ENCODE measurements at places on chromosomes 6 and 20. TPM values are rescaled to one million over a fixed set of nuclear protein-coding genes. Genes with fewer than 3 reads are reported as not detected.

- peak; percentile 92 for DNase-seq
Measured at GRCh38 chr6:28399350-28400121, at the start of gene ZSCAN12. Gene ZSCAN12, minus strand, starts transcription at chr6:28399747. Its CDS starts 1,342 bp downstream, at chr6:28398405.

DNA sequence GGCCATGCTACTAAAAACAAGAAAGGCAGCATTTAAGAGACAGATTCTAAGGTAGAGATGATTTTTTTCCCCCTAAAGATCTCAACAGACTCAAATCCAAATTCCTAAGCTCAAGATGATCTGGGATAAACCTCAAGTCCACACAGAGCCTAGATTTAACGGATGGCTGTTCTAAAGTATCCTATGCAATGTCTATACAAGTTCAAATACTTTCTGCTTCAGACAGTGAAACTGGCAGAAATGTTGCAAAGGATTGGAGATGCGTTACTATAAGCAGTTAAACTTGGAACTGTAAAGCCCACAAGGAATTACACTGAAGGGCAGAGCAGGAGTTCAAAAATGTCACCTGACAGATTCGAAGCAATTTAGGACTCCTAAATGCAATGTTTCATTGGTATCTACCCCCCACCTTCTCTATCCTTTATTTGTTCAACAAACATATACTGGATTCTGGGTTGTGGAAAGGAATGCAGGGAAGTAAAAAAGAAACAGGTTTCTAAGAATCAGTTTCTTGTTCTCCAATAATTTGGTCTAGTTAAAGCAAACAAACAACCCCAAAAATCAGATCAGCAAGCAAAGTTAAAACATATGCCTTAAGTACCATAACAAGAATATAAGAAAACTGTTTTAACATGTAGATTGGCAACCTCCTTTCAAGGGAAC, 1.6 kb downstream of the DNAAF9 start:
- no peak for DNase-seq

- no peak for DNase-seq
Measured at GRCh38 chr20:47757145-47758035, 27.9 kb downstream of the SULF2 start.

GRCh38 chr6:127725821-127726220, 148.8 kb downstream of the C6orf58 start:
- DNase-seq: no peak

GRCh38 chr6:9085054-9085708, 649.8 kb upstream of the SLC35B3 start:
- DNase-seq: no peak

Gene CCM2L
- not detected for polyA plus RNA-seq

- DNase-seq: no peak
Measured at GRCh38 chr20:20697325-20697845, 15.1 kb downstream of the RALGAPA2 start.

- no peak for DNase-seq
Measured at GRCh38 chr6:118764766-118765165, 113.4 kb upstream of the CEP85L start.

- DNase-seq: no peak
Measured at GRCh38 chr6:57205550-57206328, 16.4 kb downstream of the RAB23 start.

DNA sequence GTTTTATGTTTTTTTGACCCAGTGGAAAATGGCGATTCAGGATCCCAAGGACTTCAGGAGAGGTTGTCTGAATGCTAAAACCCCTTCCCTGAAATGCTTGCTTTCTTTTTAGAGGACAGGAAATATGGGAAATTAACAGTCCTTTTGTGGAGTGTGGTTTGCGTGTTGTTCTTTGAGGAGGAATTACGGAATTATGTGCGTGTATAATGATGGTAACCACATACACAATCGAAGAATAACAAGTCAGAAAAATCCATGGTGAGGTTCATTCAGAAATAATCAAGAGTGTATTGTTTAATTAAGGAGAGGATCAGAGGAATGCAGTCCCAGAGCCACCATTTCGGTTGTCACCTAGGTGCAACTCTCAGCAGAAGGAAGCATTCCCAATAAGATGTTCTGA, 73.2 kb downstream of the PHACTR3 start:
- no peak for DNase-seq

Gene PSORS1C2
- 0.16 TPM for polyA plus RNA-seq

Data from GM23248 (cell line).